ENCODE measurements at places on chromosomes 2 and 18.

DNA sequence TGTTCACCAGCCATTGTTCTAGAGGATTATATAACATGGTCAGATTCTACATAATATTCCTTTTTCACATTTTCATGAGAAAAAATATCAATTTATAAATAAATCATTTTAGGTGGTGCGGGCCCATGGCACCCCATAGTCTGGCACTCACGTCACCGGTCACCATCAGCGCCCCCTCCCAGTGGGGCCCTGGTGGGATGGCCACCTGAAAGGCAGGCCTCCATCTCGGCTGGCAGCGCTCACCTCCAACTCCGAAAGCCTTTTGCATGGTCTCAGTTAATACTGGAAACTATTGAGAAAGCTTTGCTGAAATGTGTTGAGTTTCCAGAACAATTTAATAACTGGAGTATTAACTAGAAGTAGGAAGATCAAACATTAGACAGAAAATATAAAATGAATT lies 141.4 kb upstream of the SALL3 start:
- no peak for DNase-seq

DNA sequence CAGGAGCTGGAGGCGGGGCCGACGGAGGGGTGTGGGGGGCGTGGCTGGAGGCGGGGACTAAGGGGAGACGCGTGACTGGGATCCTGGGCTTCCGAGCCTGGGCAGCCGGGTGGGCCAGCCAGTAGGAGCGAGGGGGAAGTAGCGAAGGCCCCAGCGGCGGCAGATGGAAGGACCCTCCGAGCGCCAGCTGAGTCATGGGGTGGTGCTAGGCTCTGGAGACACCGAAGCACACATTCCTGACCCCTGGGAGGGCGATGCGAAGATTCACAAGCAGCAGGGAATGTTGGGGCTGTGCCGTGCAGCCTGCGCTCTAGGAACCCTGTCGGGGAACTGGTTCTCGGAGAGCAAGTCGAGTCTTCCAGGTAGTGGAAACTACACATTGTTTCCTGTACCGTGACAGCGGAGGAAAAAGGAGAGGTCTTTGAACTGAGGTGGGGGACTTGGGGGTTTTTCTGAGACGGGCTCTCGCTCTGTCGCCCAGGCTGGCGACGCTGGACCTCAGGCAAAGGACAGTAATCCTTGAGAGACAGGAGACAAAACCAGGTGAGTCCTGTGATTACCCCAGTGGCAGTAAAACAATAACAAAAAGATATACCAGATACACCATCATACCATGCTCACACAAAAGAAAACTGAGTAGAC lies 650 bp upstream of the AFG3L2 start:
- DNase-seq: no peak

- no peak for DNase-seq
These were observed 175.3 kb upstream of the TCF4 start for GRCh38 chr18:55763298-55763697.

DNA sequence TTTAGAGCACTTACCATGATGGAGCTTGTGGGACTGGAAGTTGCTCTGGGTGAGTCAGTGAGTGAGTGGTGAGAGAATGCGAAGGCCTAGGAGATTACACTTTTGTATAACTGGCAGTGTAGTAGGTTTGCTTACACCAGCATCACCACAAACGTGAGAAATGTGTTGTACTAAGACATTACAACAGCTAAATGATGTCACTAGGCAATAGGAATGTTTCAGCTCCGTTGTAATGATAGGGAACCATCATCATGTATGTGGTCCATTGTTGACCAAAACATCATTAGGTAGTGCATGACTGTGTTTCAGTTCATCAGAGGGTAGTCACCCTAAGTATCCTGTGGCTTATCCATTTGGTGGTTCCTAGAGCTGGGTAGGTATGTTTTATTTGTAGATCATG lies 11.9 kb downstream of the ZNF407 start:
- DNase-seq: no peak

GRCh38 chr18:56900195-56901094 lies 246.4 kb upstream of the BOD1L2 start:
- DNase-seq: no peak

- no peak for DNase-seq
These were observed 43.8 kb downstream of the APOB start for GRCh38 chr2:20999906-21000645.

DNA sequence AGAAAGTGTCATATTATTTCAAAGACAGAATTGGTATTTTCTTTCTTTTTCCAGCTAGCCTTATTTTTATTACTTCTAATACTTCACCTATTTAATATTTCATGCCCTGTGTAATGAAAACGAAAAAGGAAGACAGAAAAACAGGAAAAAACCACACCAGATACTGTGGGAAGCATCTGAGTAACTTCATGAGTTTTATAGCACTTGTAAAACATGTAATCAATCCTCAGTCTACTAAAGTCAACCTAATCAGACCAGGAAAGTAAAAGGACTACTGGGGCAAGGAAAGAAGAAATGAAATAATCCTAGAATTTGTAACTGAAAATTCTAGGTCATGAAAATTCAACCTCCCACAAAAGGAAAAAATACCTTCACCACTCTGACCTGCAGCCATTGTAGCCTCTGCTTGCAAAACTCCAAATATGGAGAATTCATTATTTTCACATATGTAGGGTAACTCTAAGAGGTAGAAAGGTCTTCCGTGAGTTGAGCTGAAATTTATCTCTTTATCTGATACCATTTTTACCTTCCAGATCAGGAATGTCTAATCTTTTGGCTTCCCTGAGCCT lies 34.7 kb upstream of the STRN start:
- no peak for DNase-seq

- no peak for DNase-seq
These were observed 45.8 kb downstream of the SF3B1 start for GRCh38 chr2:197388866-197389587.

Measured in activated CD4-positive, alpha-beta T cell treated with anti-CD3 and anti-CD28 coated beads, Interleukin-2, amount 50 U/mL, for 48 hours (primary cell).